Activated T-helper 1 cell treated with anti-CD3 and anti-CD28 coated beads, Interleukin-2, amount 50 U/mL, for 16 hours (primary cell): ENCODE measurements at places on chromosomes 3 and 15.

- no peak for DNase-seq
Observed at GRCh38 chr15:40081691-40082194, 26.9 kb downstream of the BMF start.

DNA sequence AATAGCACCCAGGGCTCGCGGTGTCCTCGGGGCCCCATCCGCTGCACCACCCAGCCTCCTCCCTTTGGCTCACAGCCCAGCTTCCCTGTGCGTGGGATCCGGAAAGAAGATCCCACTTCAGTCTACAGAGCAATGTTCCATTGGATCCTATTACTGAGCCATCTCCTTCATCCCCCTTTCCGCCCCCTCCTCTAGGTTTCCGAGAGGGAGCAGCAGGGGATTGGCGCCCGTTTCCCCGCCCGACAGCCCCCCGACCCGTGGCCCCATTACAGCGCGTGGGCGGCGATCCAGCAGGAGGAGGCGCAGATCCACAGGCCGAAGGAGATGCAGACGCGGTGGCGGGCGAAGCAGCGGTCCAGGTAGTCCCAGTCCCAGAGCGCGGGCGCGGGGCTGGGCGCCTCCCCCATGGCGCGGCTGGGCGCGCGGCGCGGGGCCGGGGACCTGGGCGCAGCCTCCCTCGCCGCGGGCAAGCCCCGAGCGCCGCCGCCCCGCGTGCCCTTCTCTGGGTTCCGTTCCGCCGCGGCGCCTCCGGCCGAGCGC, 340 bp downstream of the TMEM44 start:
- no peak for DNase-seq

GRCh38 chr3:161042023-161042501, 63.1 kb downstream of the B3GALNT1 start:
- DNase-seq, result no peak

DNA sequence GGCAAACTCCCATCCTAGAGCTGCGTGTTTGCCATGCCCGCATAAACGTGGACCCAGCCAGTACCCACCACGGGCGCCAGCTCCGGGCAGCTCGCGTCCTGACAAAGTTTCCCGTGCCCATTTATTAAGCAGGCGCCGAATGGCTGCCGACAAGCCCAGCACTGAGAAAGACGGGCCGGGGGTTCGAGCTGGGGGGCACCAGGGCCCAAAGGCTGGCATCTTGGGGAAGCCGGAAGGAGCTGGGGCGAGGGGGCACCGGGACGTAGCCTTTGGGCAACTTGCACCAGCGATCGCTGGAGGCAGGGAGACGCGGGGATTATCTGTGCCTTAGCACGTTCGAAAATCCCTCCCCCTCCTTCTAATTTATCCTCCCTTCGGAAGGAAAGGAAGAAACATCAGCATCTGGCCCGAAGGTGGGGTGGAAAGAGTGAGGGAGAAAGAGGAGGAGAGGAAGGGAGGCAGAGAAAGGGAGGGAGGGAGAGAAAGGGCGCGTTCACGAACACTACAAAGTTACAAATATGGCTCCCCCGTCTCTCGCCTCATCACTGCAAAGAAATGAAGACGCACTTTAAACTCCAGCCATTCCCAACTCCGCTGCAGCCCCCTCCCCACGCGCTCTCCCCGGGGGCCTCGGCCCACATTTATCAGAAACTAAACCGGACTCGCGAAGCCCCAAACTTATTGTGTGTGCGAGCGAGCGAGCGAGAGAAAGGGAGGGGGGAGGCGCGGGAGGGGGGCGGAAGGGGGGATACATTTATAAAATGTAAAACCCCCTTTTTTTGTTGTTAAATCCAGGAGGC, 1.0 kb downstream of the ANP32A start:
- peak; percentile 5 for DNase-seq

DNA sequence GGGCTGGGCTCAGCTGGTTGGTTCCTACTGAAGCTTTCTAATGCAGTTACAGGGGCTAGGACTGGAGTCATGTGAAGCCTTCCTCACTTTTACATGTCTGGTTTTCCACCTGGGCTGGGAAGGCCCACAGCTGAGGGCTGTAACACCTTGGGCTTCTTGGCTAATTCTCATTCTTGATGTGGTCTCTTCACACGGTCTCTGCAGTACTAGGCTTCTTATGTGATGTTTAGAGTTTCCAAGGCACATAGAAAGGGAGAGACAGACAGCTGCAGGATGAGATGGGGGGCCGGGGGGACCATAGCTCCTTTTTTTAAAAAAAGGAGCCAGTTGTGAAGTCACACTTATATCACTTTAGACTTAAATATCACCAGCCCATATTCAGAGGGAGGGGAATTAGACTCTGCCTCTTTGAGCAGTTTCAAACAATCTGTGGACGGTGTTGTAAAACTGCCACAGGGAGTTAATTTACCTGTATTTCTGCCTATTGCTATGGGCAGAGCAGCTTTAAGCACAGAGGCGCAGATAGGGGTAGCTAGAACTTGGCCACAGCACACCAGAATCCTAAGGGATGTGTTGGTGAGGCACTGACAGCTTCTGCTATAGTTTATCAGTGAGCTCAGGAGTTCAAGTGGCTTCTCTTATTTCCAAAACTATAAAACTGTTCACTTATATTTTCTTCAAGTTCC, 46.7 kb downstream of the NKIRAS1 start:
- no peak for DNase-seq

DNA sequence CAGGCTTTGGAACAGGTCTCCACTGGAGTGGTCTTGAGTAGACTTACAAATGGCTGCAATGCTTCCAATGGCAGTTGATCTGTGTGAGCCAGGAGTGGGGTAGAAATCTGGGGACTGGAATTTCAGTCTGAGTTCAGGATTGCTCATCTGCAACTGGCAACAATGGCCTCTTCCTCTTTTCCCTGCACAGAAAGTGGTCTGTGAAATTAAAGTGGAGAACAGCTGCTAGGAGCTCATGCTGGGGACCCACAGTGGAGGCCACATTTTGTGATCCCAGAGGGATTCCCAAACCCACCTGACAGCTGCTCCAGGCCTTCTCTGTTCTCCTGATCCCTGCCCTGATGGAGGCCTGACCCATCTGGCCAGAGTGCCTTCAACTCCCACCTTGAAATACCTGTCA, 49.6 kb downstream of the CEMIP start:
- DNase-seq, result no peak

DNA sequence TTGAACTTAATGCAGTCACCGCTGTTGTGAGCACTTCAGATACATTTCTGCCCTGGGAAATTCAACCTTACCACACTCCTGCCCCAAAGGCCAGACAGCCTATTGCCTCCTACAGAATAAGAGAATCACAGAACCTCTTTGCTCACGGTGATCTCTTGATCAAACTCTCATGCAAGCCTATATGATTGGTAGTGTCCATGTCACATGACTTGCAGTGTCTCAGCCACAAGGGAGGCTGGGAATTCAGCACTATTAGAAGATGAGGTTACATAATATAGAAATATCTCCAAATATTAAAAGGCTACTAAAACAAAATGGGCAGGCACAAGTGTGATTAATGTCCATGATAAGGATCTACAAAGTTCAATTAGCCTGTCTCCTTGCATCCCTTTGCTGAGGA, 3.8 kb upstream of the PCOLCE2 start:
- no peak for DNase-seq

- DNase-seq, result no peak
Observed at GRCh38 chr3:11898611-11899325, 52.1 kb upstream of the TAMM41 start.

GRCh38 chr15:77228828-77229227, 157.9 kb upstream of the TSPAN3 start:
- DNase-seq, result no peak

DNA sequence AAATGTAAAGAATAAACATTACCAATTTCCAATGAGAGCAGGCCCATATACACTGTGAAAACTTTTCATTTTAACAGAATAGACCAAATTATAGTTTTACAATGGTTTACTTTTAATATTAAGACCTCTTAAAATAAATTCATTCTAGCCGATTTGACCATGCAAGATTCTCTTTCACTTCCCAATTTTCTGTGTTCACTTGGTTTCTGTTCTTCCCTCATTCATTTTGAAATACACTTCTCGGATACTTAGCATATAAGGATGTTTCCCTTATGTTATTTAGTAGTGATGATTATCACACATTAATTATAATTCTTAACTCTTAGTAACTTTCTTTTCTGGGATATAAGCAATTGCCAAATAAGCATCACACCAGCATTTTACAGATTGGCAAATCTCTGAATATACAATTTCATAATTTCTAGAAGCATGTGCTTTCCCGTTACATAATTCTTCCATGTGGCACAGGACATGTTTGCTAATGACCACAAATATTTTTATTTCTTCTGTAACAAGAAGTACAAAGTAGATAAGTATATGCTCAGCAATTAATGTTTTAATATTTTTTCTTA, 13.9 kb downstream of the OR5H15 start:
- no peak for DNase-seq

- DNase-seq, result no peak
Observed at GRCh38 chr3:170602556-170602955, 16.7 kb upstream of the SLC7A14 start.

DNA sequence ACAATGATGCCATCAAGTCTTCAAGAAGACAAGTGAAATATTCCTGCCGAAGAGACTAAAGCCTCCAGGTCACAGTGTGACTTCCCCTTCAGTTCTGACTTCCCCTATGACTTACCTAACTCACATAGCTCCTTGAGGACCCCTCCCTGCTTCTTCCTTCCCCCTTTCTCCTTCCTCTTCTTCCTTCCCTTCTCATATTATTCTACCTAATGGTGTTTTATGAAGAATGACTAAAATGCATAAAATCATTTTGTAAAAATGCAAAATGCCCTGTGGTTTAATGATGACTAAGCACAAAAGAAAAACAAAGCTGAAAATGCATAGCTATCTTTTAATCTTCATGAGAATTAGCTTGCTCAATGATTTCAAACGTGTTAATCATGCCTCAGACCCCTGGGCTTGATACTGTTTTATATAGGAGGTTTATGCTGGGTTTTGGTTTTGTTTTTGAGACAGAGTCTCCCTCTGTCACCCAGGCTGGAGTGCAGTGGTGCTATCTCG, 26.1 kb upstream of the TM4SF4 start:
- DNase-seq, result no peak

- no peak for DNase-seq
Observed at GRCh38 chr15:80988148-80988796, 1.3 kb downstream of the MESD start.

DNA sequence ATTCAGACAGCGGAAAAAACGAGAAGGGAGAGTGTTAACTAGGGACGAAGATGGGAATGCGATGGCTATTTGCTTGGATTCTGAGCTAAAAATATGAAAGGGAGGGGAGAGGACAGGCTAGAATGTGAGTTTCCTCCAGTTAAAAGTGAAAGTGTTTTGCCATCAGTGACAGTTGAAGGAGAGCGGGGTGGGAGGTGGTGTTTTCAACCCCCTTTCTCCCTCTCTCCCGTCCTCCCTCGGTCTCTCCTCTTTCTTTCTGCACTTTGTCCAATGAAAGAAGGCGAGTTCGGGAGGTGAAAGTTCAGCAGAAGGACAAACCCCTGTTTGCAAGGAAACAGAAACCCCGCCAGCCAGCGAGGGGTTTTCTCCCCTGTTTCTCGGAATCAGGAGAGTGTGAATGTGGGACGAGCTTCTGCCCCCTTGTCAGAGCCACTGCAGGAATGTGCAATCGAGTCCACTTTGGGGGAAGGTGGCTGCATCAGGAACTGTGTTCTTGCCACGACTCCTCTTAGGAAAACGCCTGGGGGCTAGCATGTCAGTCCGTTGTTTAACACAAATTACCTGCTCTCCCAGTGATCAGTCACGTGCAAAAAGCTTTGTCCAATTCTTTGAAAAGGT, 975 bp upstream of the FOXP1 start:
- DNase-seq, result no peak

GRCh38 chr3:19901337-19901736, 32.7 kb downstream of the EFHB start:
- no peak for DNase-seq

- no peak for DNase-seq
Observed at GRCh38 chr15:85761635-85762034, 33.1 kb downstream of the KLHL25 start.

DNA sequence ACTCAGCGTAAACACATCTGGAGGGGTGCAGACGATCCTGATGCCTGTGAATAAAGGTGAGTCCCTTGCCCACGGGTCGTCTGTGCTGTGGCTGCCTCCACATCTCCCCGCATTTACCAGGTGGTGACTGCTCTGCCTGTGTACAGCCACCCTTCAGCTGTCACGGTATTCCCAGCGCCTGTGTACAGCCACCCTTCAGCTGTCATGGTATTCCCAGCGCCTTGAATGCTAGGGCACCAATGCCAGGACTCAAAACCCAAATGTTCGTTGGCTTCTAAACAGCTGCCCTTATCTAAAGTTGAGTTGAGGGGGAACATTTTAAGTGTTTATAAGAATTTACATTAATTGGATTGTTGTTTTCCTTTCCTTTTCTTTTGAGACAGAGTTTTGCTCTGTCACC, 27.4 kb downstream of the MAP6D1 start:
- DNase-seq, result no peak

DNA sequence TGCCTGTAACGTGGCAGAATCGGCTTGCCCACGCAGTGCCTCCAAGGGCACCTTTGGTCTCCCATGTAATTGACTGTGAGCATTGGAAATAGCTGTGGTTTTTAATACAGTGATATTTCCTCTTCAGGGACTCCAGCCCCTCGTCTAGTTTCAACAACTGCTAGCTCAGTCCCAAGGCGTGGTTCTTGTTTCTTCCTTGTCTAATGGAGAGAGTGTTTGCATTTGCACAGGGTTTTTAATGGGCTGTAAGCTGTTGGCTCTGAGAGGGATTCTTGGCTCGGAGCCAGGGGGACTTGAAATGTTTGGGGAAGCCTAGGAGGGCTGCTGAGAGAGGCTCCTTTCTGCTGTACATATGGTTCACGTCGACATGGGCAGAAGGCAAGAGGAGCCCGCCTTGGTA, 86.2 kb downstream of the THSD4 start:
- no peak for DNase-seq

DNA sequence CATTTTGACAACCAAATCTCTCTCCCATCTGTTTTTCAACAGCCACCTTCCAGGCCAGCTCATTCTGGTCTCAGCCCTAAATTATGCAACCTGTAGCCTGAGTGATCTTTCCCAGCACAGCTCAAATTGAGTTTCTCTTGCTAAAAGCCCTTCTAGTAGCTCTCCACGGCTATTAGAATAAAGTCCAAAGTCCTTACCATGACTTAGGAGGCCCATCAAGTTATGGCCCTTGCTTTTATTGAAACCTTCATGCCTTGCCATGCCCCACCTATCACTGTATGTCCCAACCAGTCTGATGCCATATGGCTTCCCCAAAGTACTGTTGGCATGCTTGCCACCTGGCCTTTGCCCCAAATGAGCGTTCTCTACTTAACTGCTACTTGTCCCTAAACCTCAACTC, 303.5 kb upstream of the GADL1 start:
- no peak for DNase-seq

- DNase-seq, result no peak
Observed at GRCh38 chr15:55268176-55268695, 21.4 kb downstream of the RAB27A start.

GRCh38 chr3:40821315-40821714, 296.6 kb downstream of the ZNF621 start:
- DNase-seq, result no peak

- no peak for DNase-seq
Observed at GRCh38 chr15:75238150-75238549, 20.0 kb upstream of the GOLGA6C start.

GRCh38 chr3:99633887-99634558, 4.4 kb upstream of the COL8A1 start:
- no peak for DNase-seq
